ENCODE measurements at places on chromosomes 1 and 21.

GRCh38 chr21:38645282-38645681 lies 147.0 kb upstream of the ERG start:
- DNase-seq: no peak

DNA sequence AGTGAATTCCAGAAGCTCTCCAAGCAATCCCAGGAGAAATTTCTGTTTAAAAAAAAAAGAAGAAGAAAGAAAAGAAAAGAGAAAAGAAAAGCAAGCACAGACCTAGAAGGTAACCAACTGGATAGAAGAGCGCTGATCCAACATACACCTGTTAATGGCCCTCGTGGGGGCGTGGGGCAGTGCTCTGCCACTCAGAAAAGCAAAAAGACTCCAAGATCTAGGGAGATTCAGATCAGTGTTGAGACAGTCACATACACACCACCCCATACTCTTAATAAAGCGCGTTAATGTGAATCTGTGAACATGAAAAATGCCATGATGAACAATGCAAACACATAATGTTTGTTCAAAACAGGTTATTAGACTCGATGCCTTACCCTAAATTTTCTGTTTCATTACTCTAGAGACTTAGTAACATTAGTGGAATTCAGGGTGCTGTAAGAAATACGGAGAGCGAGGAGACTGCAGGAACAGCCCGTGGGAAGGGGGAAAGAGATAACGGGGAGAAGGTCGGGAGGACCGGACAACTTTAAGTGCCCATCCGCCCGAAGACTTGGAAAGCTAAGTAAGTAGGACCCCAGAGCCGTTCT lies 406 bp downstream of the NME7 start:
- DNase-seq: no peak

GRCh38 chr1:224683936-224684335 lies 67.8 kb downstream of the CNIH3 start:
- no peak for DNase-seq

DNA sequence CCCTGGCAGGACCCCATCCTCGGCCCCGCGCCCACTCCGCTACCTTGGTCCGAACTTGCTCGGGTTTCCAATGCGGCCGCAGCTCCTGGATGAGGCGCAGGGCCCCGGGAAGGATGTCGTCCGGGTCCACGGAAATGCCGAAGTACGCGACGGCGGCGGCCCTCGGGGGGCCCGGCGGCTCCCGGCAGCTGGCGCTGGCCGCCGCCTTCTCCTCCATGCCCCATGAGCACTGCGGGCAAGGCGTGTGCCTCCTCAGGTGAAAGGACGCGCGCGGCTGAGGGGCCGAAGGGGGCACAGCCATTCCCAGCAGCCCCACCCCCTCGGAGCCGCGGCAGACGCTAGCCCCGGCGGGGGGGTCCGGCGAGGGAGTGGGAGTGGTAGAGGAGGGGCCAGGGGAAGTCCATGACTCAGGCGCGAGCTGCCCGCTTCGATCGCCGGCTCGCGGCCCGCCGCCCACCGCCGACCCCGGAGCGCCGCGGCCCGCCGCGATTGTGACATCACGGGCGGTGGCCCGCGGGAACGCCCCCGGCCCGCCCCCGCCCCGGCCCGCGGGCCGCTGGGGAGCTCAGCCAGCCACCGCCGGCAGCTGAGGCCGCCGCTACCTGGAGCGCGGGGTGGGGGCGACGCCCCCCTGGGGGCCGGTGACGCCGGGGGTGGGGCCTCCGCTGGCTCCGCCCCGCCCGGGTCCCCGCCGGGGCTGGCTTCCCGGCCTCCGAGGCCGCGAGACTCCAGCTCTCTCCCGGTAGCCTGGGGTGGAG lies at the start of gene ETNK2:
Gene ETNK2 (minus strand): TSS at position 493 of the 758 bp plus-strand sequence. CDS start 192 bp downstream, at position 301.
- DNase-seq: peak; percentile 70

- DNase-seq: no peak
Observed at GRCh38 chr1:51555866-51556619, 37.0 kb upstream of the EPS15 start.

GRCh38 chr1:230399321-230400006 lies 26.7 kb downstream of the PGBD5 start:
- DNase-seq: no peak

DNA sequence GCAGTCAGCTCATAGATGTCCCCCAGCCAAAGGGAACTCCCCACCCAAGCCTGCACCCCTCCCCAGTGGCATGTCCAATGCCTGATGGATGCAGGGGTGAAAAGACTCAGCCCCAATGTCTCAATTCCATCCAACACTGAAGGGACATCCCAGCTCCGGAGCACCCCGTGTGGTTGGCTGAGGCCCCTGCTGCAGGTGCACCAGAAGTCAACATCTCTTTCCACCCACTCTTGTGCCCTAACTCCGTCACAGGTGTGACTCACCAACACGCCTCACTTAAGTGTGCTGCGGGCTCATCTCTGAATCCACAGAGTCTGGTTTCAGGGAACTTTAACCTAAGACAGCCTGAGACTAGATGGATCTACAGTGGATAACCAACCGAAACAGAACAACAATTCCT lies 40.9 kb upstream of the ZBTB18 start:
- DNase-seq: no peak

DNA sequence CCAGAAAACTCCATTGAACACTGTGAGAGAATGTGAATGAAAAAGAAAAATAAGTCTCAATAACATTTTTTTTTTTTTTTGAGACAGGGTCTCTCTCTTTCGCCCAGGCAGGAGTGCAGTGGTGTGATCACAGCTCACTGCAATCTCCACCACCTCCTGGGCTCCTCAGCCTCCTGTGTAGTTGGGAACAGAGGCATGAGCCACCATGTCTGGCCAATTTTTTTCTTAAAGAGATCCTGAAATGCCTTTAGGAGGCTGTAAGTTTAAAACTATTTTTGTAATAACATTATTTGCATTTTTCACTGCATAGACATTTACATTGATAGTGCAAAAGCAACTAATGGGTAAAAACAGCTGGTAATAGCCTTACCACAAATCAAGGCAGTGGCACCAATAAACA lies 35.3 kb downstream of the GDAP2 start:
- DNase-seq: no peak

Data from NCI-H1092 (cell line).